Hepatocyte (in vitro differentiated cells): ENCODE measurements at places on chromosomes 7 and 10. TPM values are rescaled to one million over a fixed set of nuclear protein-coding genes. Genes with fewer than 3 reads are reported as not detected.

DNA sequence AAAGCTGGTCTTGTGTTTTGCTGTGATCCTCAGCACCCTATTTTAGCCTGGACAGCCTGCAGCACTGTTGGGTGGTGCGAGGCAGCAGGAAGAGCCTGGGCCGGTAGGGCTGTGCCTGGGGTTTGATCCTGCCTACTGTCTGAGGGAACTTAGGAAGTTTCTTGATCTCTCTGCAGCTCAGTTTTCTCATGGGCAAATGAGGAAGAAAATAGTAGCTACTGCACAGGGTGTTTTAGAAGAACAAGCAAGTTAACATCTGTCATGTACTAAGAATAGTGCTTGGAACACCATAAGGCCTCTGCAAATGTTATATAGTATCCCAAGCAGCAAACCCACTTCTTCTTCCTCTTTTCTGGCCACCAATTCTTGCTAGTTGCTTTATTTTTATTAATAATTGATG, 12.0 kb upstream of the AGR2 start:
- DNase-seq, result no peak

GRCh38 chr7:67311901-67312300, 315.3 kb downstream of the TYW1 start:
- DNase-seq, result no peak

DNA sequence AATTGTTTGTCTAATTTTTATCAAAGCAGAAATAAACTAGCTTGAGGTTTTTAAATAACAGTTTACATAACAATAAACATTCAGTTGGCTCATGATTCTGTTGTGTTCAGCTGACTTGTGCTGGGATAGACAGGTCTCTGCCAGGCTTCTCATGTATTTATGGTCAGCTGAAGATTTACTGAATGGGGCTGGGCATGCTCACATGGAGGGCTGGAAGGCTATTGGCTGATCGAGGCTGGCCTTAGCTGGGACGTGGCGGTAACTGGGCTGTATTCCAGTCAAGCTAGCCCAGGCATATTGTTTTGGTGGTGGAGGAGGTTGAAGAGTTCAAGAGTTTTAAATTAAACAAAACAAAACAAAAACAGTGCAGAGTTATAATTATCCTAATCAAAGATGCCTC, 251.0 kb upstream of the MTPN start:
- no peak for DNase-seq

DNA sequence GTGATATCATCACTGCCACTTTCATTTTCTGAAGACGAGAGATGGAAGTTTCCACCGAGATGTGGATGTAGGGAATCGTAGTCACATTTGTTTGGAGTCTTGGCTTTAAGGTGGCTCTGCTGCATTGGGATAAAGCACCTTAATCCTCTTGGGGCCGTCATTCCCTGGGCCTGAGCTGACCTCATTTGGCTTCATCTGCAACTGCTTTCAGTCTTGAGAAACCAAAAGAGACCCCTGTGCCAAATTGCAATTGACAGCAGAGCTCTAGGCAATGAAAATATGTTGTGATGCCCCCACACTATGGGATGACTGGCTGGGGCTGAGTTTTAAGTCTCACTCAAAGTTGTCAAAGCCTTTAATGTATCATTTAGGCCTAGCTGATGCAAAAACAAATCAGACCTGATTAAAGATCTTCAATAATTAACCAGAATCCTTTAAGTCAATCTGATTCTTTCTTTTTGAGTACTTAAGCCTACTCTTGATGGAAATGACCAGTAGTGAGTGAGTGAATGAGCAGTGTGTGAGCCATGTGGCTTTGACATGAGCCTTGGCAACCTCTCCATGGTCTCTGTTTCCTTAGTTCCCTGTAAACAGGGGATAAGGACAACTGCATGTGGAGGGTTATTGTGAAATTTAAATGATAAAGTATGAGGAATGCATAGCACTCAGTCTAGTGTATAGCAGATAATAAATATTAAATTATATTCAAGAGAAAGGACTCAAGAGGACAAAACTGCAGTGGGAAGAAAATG, 155.0 kb downstream of the BMPER start:
- no peak for DNase-seq

DNA sequence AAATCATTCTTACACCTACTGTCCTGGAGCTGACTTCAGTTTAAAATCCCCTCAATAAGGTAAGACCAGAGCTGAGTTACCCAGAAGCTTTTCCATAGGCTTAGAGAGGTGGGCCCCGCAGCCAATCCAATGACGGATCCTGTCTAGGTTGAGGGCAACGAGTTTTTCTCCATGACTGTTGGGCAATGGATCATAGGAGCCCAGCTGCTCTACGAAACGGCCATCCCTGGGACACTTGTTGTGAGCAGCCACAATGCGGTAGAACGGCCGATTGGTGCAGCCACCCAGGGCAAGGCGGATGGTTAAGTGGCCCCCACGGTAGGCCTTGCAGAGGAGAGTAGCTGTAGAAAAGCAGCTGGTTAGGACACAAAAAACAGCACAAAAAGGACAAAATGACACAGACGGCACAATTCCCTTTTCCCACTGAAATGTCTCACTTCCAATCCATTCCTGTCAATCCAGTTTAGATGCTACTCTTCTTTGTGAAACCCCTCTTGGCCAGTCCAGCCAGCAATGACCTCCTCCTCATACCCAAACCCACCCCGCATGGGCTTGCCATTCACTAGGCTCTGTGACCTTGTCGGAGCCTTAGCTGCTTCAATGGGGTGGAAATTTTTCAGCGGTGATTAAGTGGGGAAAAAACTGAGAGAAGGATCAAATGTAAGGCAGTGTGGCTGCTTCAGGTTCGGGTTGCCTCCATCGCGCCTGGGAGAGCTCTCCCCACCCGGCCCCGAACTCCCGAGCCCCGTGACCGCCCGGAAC, 580 bp downstream of the MRPS16 start:
- peak; percentile 38 for DNase-seq

DNA sequence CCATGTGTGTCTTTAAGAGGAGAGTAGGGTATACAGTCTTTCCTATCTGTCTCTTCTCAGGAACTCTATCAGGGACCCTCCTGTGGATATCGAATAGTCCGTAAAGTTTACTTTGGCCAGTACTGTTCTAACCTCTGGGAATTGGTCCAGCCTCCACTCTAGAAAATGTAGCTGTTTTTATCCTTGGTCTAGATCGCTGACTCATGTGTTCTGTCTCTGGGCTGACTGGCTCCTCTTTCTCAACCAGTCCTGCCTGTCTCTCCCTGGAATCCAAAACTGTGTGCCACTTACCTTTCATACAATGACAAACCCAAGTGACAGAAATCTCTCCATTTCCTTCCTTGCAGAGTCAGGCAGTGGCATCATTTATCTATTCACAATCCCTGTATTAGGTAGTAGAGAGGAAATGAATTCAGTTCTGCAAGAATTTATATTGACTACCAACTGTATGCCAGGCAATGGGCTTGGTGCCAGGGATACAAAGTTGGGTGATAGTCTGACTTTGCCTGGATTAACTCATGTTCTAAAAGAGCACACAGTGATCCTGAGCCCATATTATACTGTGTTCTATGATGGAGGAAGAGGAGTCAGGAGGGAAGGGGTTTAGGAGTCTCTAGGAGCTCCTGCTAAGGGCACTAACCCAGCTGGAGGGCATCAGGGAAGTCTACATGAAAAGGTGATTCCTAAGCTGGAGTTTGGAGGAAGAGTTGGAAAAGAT, 232.7 kb downstream of the LRMDA start:
- no peak for DNase-seq

DNA sequence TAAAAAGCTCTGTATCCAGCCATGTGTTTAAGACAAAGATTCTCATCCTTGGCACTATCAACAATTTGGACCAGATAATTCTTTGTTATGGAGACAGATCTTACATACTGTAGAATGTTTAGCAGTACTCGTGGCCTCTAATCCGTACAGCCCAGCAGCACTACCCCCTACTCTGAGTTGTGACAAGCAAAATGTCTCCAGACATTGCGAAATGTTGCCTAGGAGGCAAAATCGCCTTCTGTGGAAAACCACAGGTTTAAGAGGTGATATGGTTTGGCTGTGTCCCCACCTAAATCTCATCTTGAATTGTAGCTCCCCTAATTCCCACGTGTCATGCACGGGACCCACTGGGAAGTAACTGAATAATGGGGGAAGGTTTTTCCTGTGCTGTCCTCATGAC, 186.7 kb downstream of the CHCHD3 start:
- no peak for DNase-seq

DNA sequence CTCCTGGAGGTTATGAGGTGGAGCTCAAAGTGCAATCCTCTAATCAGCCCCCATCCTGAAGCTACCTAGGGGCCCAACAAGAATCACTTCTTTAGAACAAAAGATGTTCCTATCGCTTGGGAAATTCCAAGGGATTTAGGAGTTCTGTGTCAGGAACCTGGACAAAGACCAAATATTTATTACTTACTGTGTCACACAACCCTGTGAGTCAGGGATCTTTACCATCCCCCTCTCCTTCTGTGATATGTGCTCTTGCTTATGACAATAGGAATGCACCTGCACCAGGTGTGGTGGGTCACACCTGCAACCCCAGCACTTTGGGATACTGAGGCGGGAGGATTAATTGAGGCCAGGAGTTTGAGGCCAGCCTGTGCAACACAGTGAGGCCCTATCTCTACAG, 485.8 kb downstream of the PLXDC2 start:
- peak; percentile 20 for DNase-seq

- DNase-seq, result no peak
Observed at GRCh38 chr10:35136263-35136815, 9.7 kb downstream of the CREM start.

- DNase-seq, result no peak
Observed at GRCh38 chr7:80259-81067, 111.9 kb upstream of the FAM20C start.

GRCh38 chr7:117637937-117638336, 158.1 kb downstream of the CFTR start:
- DNase-seq, result no peak

DNA sequence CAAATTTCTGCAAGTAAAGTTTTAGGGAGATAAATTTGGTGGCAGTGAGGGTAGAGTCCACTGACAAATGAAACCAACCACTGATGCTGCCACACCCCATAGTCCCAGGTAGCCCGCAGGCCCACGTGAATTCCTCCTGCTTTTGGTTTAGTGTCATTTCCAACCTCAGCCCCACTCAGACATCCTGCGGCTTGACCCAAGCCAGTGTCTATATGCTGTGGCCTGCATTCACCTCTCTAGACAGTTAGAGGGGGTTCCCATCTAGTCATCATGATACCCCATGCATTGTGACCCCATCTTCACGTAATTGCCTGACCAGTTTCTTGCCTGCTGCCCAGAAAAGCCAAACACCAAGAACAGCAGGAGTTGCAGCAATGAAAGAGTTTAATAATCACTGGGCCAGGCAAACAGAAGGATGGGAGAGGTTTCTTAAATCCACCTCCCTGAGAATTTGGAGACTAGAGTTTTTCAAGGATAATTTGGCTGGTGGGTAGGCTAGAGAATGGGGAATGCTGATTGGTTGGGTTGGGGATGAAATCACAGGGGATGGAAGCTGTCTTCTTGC, 332.0 kb upstream of the GALNT17 start:
- no peak for DNase-seq

GRCh38 chr10:28566458-28567015, 33.6 kb downstream of the WAC start:
- DNase-seq, result no peak

DNA sequence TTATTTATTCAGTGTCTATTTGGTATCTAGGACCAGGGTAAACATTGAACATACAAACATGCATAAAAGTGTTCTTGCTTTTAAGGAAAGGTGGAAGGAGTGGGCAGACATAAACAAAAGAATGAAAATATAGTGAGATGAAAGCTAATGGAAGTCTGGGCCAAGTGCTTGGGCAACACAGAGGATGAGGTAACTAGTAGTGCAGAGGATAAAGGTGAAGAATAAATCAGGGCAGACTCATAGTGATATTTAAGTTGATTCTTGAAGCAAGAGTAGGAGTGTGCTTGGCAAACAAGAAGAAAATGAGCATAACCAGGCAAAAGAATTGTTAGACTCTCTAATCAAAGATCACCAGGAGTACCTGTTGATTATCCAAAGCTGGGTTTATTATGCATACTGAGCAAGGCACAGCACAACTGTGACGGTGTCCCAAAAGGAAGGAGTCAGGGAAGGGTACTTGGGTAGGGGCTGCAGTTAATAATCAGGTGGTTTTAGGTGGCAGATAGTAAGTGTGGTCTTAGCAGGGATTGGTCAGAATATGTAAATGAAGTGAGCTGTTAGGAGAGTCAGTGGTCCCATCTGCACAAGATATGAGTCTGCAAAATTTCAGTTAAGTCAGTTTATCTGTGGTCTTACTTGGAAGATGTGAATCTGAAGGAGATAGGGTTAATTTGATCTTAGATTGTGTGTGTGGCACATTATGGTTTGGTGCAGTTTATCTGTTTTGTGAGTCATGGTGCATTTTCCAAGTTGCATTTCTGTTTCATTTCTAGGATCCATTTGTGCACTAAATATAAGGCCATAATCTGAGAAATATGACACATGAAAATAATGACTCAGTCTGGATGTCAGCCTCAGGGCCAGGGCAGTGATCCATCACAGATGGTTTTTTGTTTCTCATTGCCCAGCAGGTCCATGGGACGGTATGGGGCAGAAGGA, 30.6 kb upstream of the TAX1BP1 start:
- no peak for DNase-seq

DNA sequence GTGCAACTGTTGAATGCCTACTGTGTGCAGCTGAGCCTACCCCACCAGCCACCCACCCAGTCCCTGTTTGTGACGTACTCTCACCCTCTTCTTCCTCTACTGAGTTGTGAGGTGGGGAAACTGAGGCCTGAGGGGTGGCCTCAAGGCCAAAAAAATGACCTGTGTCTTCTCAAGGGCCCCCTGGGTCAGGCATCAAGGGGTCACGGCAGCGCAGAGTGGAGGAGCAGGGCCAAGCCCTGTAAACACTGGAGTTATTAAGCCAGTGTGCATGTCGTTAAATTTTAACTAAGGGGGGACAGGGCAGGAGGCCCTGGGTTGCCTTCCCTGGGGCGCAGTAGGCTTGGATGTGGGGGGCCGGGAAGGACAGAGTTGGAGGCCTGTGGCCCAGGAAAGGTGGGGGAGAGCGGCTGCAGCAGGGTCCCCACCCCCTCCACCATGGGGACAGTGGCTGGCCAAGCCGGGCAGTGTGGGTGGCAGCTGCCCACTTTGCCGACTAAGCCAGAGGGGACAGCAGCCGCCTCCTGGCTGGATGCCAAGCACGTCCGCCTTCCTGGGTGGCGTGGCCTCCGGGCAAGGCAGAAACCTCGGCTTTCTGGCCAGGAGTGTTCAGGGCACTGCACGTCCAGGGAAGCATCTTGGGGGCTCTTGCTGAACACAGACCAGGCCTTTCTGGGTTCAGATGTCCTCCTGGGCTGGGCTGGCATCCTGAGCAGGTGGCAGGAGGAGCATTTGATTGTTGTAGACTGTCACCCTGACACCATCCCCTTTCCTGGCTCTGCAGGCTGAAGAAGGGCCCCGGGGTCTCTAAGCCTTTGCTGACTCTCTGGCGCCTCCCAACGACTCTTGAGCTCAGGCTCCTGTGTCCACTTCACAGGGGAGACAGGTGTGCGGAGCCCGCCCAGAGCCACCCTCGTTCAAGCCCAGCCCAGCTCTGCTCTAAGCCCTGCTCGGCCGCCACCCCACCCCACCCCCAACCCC, 1.9 kb downstream of the SLC29A4 start:
- DNase-seq, result peak; percentile 89

Gene ZNF800
- total RNA-seq, result 31.3 and 41.5 TPM in 2 replicates

Gene NUTM2E
- total RNA-seq, result 0.37 TPM in 1 of 2 replicates, not detected in the other

Gene SDK1
- 7.4 and 10.0 TPM in 2 replicates for total RNA-seq

Gene MUC12
- total RNA-seq, result 4.0 and 8.5 TPM in 2 replicates

Gene ANKRD22
- total RNA-seq, result 2.1 and 4.2 TPM in 2 replicates

Gene PON1
- total RNA-seq, result 29.2 and 37.4 TPM in 2 replicates

Gene VPS37D
- 4.3 and 5.6 TPM in 2 replicates for total RNA-seq
